ENCODE measurements at places on chromosomes 16 and 17.

DNA sequence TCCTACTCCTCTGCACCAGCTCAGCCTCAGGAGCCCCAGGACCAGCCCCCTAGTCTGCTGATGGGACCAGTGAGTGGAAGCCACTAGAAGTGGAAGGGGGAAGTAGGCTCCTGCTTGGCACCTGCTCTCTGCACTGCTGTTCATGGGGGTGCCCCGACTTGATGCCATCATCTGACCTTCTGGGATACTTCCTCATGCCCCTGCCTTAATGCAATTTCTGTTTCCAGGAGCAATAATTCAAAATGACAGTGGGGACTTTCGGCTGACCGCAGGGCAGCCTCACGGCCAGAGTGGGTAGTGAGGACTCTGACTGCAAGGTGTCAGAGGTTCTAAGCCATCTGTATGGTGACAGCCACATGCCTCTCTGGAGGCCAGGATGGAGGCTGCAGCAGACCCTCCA lies 196.4 kb upstream of the WSCD1 start:
- DNase-seq: no peak

GRCh38 chr16:10782628-10783027 lies 36.0 kb downstream of the TVP23A start:
- DNase-seq: no peak

- DNase-seq: no peak
Observed at GRCh38 chr17:56549501-56549900, 44.0 kb upstream of the NOG start.

GRCh38 chr16:76194616-76195015 lies 82.6 kb upstream of the CNTNAP4 start:
- DNase-seq: no peak

GRCh38 chr16:4360538-4361021 lies 9.5 kb upstream of the PAM16 start:
- no peak for DNase-seq

DNA sequence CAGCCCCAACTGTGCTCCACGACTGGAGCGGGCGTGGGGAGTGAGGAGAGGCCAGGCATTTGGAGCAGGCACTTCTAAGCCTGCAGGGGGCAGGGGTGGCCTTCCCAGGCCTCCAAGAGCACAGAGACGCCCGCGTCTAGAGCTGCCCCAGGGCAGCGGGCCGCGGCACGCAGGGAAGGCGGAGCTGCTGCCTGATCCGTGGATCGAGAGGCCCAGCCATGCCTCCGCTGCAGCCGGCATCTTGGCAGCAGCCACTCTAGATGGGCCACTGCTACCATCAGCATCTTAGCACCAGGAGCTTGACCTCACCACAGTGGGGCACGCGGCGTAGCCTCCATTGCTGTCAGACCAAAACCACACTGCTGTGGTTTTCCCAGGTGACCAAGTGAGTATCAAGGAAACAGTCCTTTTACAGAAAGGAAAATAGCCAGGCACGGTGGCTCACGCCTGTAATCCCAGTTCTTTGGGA lies 20.4 kb upstream of the WDR45B start:
- no peak for DNase-seq

- DNase-seq: no peak
Observed at GRCh38 chr17:31401456-31402254, 10.2 kb downstream of the RAB11FIP4 start.

DNA sequence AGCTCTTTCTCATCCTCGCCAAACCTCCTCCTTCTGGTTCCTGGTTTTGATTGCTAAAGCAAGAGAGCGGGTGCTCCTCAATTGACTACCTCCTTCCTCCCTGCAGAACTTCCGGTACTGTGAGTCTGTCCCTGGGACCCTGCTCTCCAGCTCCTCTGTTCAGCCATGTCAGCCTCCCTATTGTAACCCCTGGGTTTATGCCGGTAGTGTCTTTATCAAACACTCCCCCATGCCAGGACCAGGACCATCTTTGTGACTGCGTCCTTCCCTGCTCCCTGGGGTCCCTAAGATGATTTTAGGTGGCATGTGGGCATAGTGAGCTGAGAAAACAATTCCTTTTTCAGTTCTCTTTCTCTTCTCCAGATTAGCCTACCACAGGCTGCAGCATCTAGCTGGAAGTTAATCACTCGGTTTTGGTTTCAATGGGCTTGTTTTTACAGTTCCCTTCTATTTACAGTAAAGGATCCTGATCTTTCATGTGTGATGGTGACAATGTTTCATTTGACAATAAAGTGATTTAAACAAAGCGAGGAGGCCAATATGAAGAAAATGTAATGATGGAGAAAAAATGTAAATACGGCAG lies 27.7 kb upstream of the IL21R start:
- no peak for DNase-seq
